ENCODE measurements at places on chromosomes 2 and 18.

- DNase-seq: no peak
Measured at GRCh38 chr2:149994057-149994728, 406.6 kb upstream of the MMADHC start.

DNA sequence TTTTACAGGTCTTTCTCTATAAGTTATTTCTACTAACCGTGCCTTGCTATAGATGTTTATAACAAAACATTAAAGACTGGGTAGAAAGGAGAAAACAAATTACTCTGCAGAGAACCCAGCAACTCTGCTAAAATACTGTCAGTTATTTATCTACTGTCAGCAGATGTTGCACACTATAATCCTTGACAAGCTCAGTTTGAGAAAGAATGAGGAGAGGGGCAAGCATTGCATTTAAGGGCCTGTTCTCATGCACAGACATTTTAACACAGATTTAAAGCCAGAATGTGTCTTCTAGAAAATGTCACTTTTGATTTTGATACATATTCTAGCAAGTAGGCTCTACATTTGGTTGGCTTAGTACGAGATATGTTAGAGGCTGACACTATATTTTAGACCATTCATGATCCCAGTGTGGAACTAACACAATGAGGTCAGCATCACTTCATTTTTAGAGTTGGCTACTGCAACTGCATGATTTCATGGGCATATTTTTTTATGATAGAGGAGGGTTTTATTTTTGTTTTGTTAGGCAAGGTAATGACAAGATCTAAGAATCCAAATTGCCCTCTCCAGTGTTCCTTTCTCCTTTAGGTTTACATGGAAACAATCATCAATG is 516.4 kb downstream of the ZEB2 start:
- DNase-seq: no peak

DNA sequence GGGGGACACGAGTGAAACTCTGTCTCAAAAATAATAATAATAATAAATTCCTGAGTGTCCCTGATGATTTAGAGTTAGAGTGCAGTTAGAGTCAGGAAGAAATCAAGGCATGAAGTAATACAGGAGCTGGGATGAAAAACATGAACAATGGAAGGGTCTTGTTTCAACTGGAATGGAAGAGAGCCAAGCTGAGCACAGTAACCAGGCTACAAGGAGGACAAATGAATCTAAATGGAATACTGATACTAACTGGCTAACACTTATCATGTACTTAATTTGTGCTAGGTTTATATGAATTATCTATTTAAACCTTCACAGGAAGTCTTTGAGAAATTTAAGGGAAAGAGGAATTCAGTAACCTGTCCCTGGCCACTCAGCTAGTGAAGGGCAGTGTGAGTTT is 38.8 kb upstream of the PSME4 start:
- DNase-seq: no peak

GRCh38 chr2:187709065-187709464 is 154.8 kb upstream of the TFPI start:
- DNase-seq: no peak

GRCh38 chr2:174403628-174404027 is 8.1 kb downstream of the SCRN3 start:
- DNase-seq: no peak

- DNase-seq: no peak
Measured at GRCh38 chr2:10264506-10265328, 38.0 kb upstream of the HPCAL1 start.

GRCh38 chr2:80548469-80548868 is 243.9 kb upstream of the LRRTM1 start:
- DNase-seq: no peak

- DNase-seq: no peak
Measured at GRCh38 chr2:45987856-45988255, 309.4 kb upstream of the EPAS1 start.

- no peak for DNase-seq
Measured at GRCh38 chr2:127451981-127452380, 33.8 kb downstream of the PROC start.

DNA sequence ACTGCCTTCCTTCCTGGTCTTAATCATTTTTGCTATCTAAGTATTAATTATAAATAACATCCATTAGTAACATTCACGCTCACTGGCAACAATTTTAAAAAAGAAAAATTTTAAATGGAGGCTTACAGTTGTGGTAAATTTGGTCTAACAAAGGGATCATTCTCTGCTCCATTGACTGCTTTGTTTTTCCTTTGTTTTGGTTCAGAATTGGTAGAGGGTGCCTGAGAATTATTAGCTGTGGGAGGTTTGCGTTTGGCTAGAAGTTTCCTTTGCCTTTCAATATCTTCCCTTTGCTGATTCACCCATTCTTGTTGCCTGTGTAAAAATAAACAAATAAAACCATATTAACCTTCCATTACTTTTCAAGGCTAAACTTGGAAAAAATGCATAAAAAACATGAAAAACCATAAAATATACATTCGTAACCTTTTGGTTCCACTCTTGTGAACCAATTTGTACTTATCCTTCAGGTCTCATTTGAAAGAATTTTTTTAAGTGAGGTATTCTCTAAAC is 114.6 kb downstream of the TLK1 start:
- DNase-seq: no peak

DNA sequence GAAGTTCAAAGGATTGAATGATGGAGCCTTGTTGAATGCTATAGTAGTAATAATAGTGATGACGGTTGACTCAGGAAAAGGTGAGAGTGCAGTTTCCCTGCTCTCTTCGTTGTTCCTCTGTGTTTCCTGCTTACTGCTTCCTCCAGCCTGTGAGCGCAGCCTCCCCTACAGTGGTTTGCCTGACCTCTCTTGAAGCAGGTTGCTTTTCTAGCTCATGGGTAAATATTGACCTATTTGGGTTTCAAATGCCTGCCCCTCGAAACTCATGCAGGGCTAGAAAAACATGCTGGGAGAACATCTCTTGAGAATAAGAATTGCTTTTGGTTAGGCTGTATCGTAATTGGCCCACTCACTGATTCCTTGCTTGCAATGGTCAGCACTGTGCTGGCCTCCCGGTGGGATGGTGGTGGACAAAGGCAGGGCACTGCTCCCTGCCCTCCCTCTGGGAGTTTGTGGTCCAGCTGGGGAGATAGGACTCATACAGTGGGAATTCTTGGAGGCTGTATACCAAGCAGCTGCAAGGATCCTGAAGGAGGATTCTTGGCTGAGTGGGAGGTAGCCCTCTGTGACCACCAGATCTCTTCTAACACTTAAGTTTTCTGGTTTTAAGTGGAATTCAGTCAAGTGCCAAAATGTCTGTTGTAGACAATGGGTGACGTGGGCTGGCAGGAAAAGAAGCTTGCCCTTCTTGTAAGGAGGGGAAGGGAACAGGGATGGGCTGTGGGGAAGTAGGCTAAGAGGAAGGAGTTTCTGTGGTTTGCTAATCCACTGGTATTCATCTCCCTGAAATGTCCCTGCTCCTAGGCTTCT is 5.4 kb upstream of the RNF181 start:
- no peak for DNase-seq

GRCh38 chr18:63965716-63966330 is 4.1 kb upstream of the SERPINB8 start:
- DNase-seq: no peak

GRCh38 chr2:101756266-101756665 is 58.8 kb downstream of the MAP4K4 start:
- no peak for DNase-seq

- DNase-seq: no peak
Measured at GRCh38 chr18:76496194-76496890, 1.3 kb upstream of the ZNF516 start.

DNA sequence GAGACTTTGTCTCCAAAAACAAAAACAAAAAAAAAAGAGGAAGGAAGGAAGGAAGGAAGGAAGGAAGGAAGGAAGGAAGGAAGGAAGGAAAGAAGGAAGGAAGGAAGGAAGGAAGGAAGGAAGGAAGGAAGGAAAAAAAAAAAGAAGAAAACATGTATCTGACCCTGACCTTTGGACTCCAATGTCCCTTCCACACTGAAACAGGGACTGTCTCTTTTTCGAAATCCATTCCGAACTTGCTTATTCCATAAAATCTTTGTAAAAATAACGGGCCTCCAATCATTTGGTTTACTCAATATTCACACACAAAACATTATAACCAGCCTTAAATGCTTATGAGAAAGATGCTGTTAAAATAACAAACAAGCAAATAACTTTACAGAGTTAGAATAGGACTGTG is 225.7 kb downstream of the TCF4 start:
- no peak for DNase-seq

DNA sequence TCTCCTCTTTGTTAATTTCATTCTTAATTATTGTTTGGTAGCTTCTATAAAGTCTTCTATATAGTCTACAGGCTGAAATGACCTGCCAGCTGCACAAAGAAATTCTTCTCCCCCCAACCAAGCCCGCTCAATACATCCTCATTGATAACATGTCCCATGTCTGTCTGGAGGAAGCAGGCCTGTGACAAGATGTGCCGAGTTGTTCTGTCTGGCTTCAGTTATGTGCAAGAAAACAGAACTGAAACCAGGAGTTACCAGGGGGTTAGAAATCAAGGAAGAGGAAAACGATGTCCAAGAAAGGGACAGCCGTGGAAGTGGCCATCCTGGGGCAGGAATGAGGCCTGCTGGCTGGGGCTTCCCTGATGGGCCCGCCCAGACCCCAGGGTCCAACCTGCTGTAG is 57.6 kb downstream of the MTCL1 start:
- DNase-seq: no peak

DNA sequence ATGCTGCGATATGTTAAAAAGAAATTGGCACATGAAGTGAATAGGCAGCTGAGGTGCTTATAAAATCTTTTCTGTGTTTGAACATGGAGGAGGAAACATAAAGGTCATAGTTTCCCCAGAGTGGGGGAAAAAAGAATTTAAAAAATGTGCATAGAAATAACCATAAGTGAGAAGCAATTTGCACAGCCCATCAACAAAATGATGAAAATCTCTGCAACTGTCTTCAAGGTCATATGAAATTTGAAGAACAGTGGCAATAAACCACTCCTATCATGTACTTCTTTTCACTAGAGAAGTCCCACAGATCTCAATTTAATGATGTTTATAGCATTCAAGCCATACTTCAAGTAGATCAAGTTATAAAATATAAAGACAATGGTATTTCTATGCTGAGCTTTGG is 46.7 kb upstream of the ZNF804A start:
- no peak for DNase-seq

- no peak for DNase-seq
Measured at GRCh38 chr2:212708355-212708754, 169.8 kb upstream of the ERBB4 start.

DNA sequence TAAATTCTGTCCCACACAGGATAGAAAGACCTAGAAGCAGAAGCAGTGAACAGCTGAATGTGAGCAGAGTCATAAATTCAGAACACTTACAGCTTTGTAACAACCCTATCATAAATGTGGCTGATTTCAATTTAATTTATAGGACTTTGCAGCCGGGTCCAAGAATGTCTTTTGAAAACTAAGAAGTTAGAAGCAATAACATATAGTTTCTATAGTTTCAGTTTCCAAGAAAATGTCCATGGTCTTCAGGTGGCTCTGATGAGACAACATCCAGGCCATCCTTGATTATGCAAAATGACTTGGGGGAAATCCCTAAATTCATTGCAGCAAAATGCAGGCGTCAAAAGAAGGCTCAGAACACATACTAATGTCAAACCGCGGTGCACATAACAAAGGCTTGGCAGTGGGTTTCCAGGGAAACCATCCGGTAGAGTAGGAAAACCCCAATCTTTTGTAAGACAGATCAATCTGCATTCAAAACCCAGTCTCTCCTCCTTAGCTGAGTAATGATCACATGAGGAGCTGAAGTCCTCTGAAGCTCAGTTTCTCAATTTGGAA is 442.2 kb upstream of the ID2 start:
- DNase-seq: no peak

GRCh38 chr2:46651363-46652099 is 172.2 kb downstream of the TMEM247 start:
- DNase-seq: no peak

GRCh38 chr2:120856421-120856862 is 120.8 kb downstream of the GLI2 start:
- DNase-seq: no peak

DNA sequence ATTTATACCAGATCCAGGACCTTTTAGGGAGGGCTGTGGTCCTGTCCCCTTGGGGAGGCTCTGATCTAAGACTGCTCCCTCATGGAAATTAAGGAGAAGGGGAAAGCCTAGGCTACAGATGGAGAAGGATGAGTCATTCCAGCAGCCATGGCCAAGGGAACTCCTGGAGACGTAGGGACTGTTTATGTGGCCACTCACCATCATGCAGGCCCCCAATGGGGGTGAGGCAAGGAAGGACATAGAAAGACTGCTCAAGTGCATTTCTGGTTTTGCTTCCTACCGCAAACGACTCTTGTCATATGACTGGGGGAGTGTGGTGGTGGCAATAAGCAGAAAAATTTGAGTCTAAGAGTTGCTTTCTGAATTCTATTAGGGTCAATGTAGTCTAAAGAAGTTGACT is 54.0 kb upstream of the CYP1B1 start:
- no peak for DNase-seq
